ENCODE measurements at places on chromosomes 6 and 20.

GRCh38 chr6:2344319-2344905, 99.0 kb upstream of the GMDS start:
- no peak for ATAC-seq

- no peak for ATAC-seq
Measured at GRCh38 chr6:38483526-38483925, 156.2 kb downstream of the BTBD9 start.

DNA sequence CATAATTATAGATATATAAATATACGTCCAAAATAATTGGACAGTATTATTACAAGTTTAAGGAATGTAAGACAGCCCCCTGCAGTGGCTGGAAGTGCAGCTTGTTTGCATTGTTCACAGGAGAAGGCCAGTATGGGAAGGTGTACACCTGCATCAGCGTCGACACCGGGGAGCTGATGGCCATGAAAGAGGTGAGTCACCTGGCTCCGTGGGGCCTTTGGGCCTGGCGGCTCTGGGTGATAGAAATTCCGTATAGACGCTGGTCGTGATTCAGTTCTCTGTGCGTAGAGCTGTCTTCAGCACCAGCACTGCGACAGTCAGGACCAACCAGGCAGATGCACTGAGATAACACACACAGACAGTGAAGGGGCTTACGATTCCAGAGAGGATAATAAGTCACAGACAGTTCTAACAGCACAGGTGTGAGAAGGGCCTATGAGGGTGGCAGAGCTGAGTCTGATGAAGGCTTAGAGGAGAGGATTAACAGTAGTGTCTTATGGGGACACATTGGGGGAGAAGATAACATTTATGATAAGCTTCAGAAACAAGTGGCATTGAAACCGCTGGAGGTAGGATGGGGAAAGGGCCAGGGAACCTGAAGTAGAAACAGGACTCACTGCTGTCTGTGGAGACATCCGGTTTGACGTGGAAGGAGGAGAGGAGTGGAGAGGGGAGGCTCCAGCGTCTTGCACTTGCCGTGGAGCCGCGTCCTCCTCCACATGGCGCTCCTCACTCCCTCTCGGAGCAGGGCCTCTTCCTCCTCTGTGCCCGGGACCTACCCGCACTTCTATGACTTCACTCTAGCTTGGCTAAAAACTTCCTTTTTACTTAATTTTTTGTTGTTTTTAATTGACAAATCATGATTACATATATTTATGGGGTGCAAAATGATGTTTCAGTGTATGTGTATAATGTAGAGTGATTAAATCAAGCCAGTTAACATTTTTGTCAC, 116.5 kb downstream of the MAP3K4 start:
- ATAC-seq = no peak

GRCh38 chr20:23356203-23356602, 5.6 kb downstream of the NXT1 start:
- ATAC-seq = no peak

DNA sequence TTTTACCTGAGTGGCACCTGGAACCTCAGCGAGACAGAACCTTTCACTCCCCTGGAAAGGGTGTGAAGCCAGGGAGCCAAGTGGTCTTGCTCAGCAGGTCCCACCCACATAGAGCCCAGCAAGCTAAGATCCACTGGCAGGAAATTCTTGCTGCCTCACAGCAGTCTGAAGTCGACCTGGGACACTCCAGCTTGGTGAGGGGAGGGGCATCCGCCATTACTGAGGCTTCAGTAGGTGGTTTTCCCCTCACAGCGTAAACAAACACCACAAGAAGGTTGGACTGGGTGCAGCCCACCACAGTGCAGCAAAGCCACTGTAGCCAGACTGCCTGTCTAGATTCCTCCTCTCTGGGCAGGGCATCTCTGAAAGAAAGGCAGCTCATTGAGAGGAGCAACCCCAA, 134.7 kb upstream of the RSPO3 start:
- no peak for ATAC-seq

DNA sequence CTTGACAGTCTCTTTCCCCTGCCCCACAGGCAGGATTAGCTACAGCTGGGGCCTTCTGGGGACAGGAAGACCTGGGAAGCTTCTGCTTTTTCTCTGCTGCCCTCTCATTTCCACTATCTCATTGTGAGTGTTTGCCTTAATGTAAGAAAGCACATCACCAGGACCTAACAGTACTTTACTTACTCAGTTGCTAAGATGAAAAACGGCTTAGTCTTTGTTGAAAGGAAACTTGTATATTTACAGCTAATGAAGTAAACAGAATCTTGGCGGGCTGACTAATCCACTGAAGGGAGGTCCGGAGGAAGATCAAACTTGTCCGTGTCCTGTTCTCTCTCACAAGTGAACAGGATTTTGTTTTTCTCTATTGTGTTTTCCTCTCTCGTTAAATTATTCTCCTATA, 128.6 kb downstream of the SOD2 start:
- ATAC-seq = no peak

DNA sequence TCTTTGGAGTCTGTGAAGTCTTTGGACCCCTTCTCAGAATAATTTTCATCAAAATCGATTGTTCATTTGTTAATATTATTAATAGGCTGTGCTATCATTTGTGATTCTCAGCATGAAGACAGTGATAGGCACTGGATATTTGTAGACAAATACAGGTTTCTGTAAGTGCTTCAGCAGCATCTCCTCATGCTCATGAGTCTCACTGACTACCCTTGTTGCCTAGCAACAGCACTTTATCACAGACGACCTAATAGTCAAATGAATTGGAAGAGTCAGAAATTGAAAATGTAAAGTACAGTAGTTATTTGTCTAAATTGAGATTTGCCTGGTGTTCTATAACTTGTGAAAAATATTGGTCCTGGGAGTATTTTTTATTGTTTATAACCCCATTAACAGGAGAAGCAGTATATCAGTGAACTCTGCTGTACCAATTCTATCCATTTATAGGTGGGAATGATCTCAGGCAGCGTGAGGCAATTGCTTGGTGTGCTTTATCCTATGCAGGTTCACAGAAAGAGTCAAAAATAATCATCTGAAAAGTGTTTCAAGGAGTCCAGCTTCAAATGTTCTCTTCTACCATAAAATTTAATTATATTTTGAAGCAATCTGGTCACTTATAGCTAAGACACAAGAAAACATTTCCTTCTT, 684.6 kb downstream of the RFPL4B start:
- no peak for ATAC-seq

GRCh38 chr20:2150660-2151059, 49.0 kb downstream of the STK35 start:
- ATAC-seq = no peak

DNA sequence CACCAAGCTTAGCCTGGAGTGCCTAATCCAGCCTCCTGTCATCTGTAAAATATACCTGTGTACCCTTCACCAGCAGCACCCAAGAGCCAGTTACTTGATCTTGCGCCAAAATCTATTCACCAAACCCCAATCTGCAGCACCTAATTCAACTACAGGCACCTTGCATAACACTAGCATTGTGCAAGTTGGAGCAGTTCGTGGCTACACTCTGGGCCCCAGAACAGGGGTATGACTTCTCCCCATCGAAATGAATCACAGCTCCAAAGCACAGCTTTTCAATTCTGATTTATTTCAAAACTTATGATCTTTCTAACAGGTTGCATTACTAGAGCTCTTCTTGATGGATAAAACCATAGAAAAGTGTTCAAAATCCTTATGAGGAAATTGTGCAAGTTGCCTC, 100.4 kb upstream of the TCF21 start:
- peak; percentile 37 for ATAC-seq

GRCh38 chr20:10167040-10167439, 51.6 kb upstream of the SNAP25 start:
- no peak for ATAC-seq

- ATAC-seq = no peak
Measured at GRCh38 chr20:40843251-40843650, 154.2 kb upstream of the MAFB start.

- no peak for ATAC-seq
Measured at GRCh38 chr6:55667341-55667740, 88.3 kb upstream of the HMGCLL1 start.

- no peak for ATAC-seq
Measured at GRCh38 chr6:14616656-14617055, 499.1 kb downstream of the CD83 start.

DNA sequence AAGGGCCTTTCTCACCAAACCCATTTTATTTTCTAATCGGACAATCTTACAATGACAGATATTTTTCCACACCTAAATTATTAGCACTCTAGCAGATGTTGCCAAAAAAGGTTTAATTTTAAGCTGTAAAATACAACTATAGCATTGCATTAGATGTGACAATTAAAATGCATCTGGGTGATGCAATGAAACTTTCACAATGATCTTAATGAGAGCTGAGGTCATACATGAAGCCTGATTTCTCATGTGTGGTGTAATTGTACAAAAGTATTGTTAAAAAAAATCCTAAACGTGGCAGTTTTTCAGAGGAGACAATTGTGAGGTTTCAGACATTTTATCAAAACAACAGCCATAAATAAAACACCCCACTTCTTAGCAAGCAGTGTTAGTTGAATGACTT, 606.0 kb downstream of the HDGFL1 start:
- ATAC-seq = no peak

- no peak for ATAC-seq
Measured at GRCh38 chr6:113352831-113353230, 504.3 kb upstream of the MARCKS start.

GRCh38 chr20:48536206-48536605, 291.6 kb downstream of the PREX1 start:
- ATAC-seq = no peak

- no peak for ATAC-seq
Measured at GRCh38 chr6:151018046-151018445, 152.5 kb downstream of the MTHFD1L start.

DNA sequence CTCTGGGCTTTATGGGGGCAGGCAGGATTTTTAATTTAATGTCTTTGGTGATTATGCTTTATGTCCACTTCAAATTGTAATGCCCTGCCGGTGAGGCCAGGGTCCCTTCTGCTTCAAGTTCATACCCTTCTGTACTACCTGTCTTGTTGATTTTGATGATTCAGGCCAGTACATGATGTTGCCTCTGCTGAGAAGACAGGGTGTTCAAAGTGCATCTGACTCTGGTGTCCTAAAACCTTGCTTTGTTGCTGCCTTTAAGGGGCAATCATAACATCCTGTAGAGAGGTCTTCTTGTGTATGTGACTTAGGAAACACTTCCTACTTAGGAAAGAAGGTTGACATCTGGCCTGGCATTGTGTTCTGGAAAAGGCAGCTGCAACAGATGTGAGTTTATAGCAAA, 113.2 kb downstream of the TMEM170B start:
- no peak for ATAC-seq

GRCh38 chr6:3296078-3296477, 37.3 kb downstream of the PSMG4 start:
- no peak for ATAC-seq

GRCh38 chr6:139580592-139581484, 206.4 kb upstream of the CITED2 start:
- peak; percentile 92 for ATAC-seq

GRCh38 chr20:20497242-20497978, 129.5 kb downstream of the INSM1 start:
- ATAC-seq = peak; percentile 79

DNA sequence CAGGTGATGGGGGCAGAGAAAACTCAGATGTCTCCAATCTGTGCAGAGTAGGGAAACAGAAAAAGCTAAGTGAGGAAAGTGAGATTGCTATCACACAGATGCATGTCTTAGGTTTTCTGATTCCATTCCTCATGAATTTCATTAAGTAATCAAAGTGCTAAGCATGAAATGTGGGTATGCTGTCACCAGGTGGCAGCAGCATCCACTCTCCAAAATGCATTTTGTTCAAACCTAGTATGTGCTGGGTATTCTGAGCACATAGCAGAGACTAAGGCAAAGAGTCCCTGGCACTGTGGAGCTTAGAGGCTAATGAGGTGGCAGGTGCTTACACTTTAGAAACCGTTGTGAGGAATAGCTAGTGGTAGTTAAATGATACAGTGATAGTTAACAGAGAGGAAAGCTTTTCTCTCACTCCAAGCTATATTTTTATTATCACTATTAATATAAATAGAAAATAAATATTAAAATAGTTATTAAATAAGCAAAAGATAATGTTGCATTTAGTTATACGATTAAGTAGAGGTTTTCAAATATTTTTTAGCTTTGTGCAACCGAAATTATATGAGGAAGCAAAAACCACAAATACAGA, 179.5 kb downstream of the CDH26 start:
- ATAC-seq = peak; percentile 73

Measured in activated T-helper 17 cell treated with anti-CD3 and anti-CD28 coated beads, Interleukin-2, amount 50 U/mL, for 72 hours (primary cell).